ENCODE measurements at places on chromosomes 3 and 15. TPM values are rescaled to one million over a fixed set of nuclear protein-coding genes. Genes with fewer than 3 reads are reported as not detected.

Gene PLA1A
- 1.1 TPM for polyA plus RNA-seq

Gene C15orf39
- 2.6 TPM for polyA plus RNA-seq

Gene DENND6A
- polyA plus RNA-seq = 4.5 TPM

Gene TRIM71
- polyA plus RNA-seq = 0.01 TPM

Gene HTR3E
- 0.01 TPM for polyA plus RNA-seq

Gene CYP8B1
- polyA plus RNA-seq = not detected

Gene SH3GL3
- polyA plus RNA-seq = not detected

Gene DNAJA4
- polyA plus RNA-seq = 276 TPM

Gene INAFM2
- polyA plus RNA-seq = 7.9 TPM

Gene ACKR2
- 0.45 TPM for polyA plus RNA-seq

Gene SEMA3B
- 2.2 TPM for polyA plus RNA-seq

Gene TGM4
- not detected for polyA plus RNA-seq

Measured in psoas muscle (tissue), 8 donors.